ENCODE measurements at places on chromosomes 6 and 20.

DNA sequence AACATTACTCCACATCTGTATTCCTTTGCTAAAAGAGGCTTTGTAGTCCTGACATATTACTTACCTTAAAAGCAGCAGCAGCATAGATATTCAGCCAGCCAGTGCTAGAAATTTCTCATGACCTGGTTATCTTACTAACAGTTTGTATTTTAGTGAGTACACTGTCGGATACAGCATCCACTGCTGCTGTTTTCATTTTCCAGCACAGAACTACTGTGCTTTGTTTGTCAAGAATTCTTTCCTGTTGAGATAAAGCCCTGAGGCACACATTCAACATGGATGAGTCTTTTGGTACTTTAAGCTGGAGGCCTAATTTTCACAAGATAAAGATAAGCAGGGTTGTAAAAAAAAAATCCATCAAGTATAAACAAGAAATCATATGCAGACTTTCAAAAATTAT is 311.2 kb upstream of the OPRM1 start:
- DNase-seq, result no peak

GRCh38 chr6:37499433-37500293 is at the start of gene CCDC167:
Gene CCDC167 (minus strand): TSS chr6:37499893. CDS start chr6:37499863, 30 bp downstream.
- DNase-seq, result peak; percentile 99

DNA sequence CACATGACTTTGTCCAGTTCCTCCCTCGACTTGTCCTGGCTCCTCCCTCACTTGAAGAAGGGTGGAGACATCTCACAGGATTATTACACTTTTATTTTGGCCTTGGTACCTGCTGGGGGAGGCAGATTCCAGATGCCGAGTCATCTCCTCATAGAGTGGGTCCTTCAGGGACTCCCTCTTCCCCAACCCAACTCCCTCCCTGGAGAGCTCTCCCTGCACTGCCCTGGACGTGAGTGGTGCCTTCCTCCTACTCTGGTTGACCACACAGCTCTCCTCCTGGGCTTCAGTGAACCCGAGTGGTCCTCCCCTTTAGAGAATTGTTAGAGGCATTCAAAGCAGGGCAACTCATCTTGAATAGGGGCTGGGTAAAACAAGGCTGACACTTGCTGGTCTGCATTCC is 40.9 kb upstream of the MC3R start:
- DNase-seq, result no peak

GRCh38 chr20:57708694-57709673 is 831 bp downstream of the PMEPA1 start:
- DNase-seq, result no peak

DNA sequence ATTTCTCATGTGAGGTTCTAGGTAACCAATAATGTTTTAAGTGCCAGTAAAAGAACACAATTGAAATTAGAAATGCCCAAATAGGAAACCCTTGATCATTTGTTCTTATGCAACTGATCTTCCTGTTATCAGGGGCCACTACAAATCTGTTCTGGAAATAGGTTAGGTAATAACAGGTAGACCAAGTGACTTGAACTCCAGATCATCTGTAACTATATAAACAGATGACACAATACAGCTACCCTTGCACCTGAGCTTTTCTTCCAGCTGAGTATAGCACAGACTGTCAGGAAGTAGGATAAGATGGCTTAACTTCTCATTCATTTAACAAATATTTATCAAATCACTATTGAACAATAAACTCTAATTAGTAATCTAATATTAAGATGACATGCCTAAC is 52.5 kb downstream of the MAN1A1 start:
- DNase-seq, result no peak

DNA sequence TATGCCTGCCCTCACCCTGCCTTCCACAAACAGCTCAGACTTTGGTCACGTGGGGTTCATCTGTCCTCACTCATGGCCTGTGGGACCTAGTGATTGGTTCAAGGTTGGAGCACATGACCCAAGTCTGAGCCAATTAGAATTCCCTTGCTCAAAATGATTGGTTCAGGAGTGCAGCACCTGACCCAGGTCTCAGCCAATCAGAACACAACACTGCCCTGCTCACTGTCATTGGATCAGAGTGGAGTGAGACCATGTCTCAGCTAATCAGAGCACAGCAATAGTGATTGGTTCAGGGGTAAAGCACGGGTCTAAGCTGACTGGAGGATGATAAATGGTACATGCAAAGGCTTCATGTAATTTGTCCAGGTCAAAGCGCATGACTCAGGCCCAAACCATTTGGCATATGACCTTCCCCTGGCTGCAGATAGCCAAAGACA is 102.2 kb downstream of the PREX1 start:
- DNase-seq, result no peak

DNA sequence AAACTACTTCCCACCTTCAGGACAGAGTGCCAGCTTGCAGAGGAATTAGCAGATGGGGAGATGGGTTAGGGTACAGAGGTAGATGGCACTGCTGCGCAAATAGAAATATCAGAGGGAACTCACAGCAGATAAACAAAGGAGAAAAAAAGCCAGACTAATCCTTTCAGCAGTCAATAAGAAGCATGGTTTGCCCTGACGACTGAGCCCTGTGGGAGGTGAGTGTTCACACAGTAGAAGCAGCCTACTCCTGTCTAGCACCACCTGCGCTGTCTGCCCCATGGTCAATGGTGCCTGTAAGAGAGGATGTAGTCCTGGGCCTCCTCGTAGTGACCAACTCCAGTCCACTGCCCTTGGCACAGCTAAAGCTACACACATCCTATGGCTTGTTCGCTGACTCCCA is 174.1 kb downstream of the IBTK start:
- DNase-seq, result no peak

- DNase-seq, result no peak
These were observed 124.7 kb downstream of the IRF4 start for GRCh38 chr6:516213-516612.

DNA sequence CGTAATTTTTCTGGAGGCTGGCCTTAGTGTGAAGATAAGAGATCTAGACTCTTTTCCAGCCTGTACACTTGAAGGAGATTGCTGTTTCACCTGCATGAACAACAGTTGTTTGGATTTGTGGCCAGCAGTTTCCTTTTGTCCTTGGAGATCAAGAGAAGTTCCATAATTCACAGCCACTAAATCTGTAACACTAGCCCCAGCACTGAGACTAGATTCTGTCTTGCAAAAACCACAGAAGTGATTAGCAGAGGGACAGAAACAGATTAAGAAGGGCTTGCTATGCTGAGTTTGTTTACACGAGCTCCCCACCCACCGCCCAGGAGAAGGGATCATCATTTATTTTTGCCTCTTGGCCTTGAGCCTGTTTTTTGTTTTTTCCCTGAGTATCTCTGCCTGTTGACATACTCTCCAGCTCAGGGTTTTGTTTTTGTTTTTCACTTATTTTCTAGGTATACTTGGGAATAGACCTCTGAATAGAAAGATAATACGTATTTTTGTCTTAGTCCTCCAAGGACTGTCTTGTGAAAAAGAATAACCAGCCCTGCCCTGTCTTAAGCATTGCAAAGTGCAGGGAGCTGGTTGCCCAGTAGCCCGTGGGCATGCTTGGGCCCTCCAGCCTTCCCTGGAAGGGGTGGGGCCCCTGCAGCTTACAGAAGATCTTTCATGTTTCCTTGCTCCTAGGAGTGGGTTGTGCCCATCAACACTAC is 93.1 kb upstream of the SOX4 start:
- no peak for DNase-seq

- no peak for DNase-seq
These were observed 1.6 kb downstream of the SLC24A3 start for GRCh38 chr20:19213946-19214490.

DNA sequence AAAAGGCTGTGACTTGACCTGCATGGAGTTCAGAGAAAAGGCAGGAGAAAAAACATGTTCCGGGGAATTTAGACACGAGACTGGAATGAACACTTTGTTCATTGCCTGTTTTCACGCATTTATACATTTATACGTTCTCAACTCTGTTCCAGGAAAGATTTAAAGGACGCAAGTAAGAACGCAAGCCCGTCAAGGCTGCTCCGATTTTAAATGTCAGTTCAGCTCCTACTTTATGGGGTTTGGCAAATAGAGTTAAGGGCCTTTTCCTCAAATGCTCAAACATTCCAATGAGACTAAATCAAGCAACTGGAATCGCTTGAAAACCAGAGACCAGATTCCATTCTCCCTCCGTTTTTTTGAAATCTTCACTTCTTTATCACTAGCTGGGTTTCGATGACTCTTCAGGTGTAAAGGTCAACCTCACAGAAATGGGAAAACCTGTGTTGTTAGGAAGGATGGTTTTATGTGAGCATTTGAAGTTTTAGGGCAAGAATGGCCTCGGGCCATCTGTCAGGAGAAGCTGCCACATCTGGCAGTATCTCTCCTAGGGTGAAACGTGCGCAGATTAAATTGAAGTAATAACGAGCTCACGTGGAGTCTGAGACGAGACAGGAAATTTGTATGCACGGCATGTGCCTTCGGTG is 24.9 kb downstream of the TTLL2 start:
- no peak for DNase-seq

- DNase-seq, result no peak
These were observed 185.3 kb upstream of the AGPAT4 start for GRCh38 chr6:161459008-161459615.

GRCh38 chr6:110178626-110179405 is 654 bp downstream of the WASF1 start:
- DNase-seq, result no peak

- DNase-seq, result no peak
These were observed 6.0 kb downstream of the PCK1 start for GRCh38 chr20:57566803-57567459.

DNA sequence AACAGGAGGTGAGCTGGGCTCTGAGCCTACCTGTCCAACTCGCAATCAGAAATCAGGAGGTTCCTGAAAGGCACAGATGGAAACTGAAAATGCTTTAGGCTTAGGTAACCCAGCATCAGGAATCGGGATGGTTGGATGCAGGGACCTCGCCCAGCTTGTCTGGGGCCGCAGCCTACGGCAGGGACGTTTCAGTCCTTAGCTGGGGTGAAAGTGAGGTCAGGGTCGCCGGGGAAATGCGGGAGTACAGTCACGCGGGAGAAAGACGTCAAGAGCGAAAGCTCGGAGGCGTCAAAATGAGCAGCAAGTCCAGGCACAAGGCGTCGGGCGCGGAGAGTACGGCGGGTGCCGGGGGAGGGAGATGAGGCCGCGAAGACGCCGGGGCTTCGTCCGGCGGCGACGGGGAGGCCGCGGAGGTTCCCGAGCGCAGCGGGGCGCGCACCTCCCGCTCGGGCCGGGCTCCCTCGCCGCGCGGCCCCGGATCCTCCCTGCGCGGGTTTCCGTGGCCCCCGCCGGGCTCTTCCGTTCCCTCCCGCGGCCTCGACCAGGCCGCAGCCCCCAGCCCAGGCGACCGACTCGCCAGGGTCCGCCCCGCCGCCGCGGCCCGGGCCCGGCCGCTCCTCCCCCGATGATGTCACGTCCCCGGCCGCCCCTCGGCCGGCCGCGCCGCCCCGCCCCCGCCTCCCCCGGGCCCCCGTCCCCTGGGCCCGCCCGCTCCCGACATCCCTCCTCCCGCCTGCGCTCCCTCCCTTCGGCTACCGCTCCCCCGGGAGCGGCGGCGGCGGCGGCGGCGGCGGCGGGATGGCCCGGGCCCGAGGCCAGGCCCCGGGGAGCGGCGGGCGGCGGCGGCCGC is at the start of gene EBF4:
TSS of gene EBF4 (plus strand) at position 745 of the 850 bp plus-strand sequence. CDS start 866 bp downstream, outside the sequence.
- DNase-seq, result no peak

DNA sequence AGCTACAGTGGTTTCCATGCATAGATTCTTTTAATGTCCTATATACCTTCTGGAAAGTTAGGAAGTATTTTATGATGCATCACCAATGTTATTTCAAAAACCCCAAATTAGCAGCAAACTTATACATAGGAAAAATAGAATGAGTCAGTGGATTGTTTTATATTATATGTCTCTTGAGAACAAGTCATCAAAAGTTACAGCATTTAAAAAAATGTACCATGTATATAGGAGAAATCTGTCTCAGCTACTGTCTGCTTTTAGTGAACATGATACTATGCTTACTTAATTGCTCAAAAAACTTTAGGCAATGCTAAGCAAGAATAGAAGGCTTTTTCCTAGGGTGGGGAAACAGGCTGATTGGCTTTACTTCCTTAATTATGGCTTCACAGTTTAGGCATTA is 365.3 kb downstream of the SAMD5 start:
- no peak for DNase-seq

- DNase-seq, result no peak
These were observed 65.8 kb upstream of the LY86 start for GRCh38 chr6:6522709-6523108.

DNA sequence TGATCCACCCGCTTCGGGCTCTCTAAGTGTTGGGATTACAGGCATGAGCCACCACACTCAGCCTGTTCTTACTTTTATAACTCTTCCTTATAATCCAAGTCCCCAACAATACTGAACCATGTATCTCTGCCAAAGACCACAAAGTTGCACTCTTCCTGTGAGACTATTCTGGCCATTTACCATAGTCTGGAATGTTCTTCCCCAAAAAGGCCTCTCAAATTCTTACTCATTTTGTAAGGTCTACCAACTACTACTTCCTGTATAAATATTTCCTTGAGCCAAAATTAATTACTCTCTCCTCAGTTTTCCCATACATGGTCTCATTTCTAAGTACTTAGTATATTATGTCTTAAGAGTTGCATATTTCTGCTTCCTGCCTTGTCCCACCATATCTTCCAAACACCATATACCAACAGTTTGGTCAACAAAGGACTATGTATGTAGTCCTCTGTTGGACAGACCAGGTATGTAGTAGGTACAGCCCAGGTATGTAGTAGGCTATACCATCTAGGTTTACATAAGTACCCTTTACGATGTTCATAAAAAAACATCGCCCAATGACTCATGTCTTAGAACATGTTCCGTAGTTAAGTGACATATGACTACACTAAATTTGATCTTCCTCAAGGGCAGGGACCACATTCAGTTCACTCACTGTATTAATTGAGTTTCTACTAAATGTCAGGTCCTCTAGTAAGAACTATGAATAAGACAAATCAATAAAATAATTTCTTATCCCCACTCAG is 22.0 kb downstream of the RANBP9 start:
- no peak for DNase-seq

DNA sequence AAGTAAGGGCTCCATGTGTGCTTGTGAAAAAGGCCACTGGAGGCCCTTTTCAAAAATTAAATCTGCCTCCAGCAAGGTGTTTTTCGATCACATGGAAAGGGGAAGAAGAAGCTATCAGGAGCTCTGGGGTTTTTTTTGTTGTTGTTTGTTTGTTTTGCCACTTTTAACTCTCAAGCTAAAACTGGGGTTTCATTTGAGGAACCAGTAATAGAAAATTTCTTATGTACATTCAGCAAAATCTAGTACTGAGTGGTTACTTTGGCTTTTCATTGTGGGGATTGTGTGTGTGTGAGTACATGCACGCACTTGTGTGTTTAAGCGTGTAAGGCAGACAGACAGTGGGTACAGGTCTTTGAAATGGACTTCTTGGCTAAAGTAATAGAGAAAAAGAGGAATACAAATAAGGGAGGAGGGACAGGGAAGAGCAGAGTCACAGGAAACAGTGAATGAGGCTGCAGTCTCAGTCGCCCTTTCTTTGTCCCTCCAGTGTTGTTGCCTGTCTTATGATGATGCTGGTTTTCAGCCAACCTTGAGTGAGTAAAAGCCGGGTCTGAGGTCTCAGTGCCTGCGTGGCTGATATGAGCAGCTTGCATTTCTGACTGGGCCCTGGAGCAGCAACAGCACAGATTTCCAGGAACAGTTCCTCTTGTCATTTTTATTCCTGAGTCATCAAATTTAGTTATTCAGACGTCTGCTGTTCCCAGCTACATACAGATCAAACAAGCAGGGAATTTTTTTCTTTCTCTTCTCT is 26.2 kb downstream of the SLC16A10 start:
- no peak for DNase-seq

GRCh38 chr6:91098006-91098405 is 511.1 kb upstream of the MAP3K7 start:
- no peak for DNase-seq

- DNase-seq, result no peak
These were observed 467 bp downstream of the TREML4 start for GRCh38 chr6:41228616-41229015.

GRCh38 chr6:49782293-49782692 is 4.8 kb downstream of the PGK2 start:
- no peak for DNase-seq
